CD4-positive, CD25-positive, alpha-beta regulatory T cell (primary cell): ENCODE measurements at places on chromosomes 2 and 18. TPM values are rescaled to one million over a fixed set of nuclear protein-coding genes. Genes with fewer than 3 reads are reported as not detected.

Gene POMC
- polyA plus RNA-seq = 9.6 TPM

Gene CYP27A1
- not detected for polyA plus RNA-seq

Gene ITPRID2
- polyA plus RNA-seq = 1.6 TPM

Gene SERPINB12
- polyA plus RNA-seq = not detected

Gene ING5
- polyA plus RNA-seq = 16.7 TPM

Gene RSAD2
- 4.6 TPM for polyA plus RNA-seq

Gene NGEF
- polyA plus RNA-seq = 0.21 TPM

Gene AMER3
- not detected for polyA plus RNA-seq

Gene MATN3
- not detected for polyA plus RNA-seq

Gene GPAT2
- polyA plus RNA-seq = 4.6 TPM

Gene DSG4
- not detected for polyA plus RNA-seq

Gene DARS1
- polyA plus RNA-seq = 133 TPM

Gene CD28
- 92.6 TPM for polyA plus RNA-seq

Gene TTLL4
- 6.7 TPM for polyA plus RNA-seq

Gene GAL3ST2
- polyA plus RNA-seq = not detected

Gene INHBB
- not detected for polyA plus RNA-seq

Gene ST8SIA5
- polyA plus RNA-seq = not detected

Gene REG3G
- polyA plus RNA-seq = not detected

Gene CIB4
- polyA plus RNA-seq = not detected

Gene IHH
- polyA plus RNA-seq = not detected

Gene PTPN18
- 48.1 TPM for polyA plus RNA-seq

Gene DHRS9
- not detected for polyA plus RNA-seq

Gene SNRNP27
- polyA plus RNA-seq = 51.7 TPM

Gene CPS1
- polyA plus RNA-seq = not detected

Gene MRPS5
- polyA plus RNA-seq = 44.6 TPM

Gene FKBP7
- polyA plus RNA-seq = 3.1 TPM

Gene AKAIN1
- polyA plus RNA-seq = not detected

Gene LBX2
- 0.16 TPM for polyA plus RNA-seq

Gene COBLL1
- 0.49 TPM for polyA plus RNA-seq

Gene PER2
- 2.6 TPM for polyA plus RNA-seq

Gene HAAO
- polyA plus RNA-seq = 0.27 TPM

Gene YIPF4
- polyA plus RNA-seq = 14.0 TPM

Gene MC2R
- not detected for polyA plus RNA-seq
